ENCODE measurements at places on chromosomes 7 and 10. TPM values are rescaled to one million over a fixed set of nuclear protein-coding genes. Genes with fewer than 3 reads are reported as not detected.

GRCh38 chr7:80247144-80247543, 112.5 kb downstream of the GNAI1 start:
- DNase-seq, result no peak

DNA sequence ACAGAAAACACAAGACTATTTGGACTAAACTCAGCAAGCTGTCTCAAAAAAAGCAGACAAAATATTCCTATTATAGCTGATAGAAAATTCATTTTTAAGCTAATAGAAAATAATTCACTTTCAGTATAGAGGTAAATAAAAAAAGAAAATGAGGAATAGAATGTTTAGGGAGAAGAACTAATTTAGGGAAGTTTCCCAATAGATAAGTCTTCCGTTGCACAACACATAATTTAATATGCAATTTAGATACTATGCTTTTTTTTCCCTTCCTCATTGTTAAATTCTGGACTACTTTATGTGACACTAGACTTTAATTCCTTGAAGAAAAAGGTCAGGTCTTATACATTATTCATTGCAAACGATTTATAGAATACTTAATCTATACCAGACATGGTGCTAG, 10.3 kb downstream of the PNPLA8 start:
- no peak for DNase-seq

DNA sequence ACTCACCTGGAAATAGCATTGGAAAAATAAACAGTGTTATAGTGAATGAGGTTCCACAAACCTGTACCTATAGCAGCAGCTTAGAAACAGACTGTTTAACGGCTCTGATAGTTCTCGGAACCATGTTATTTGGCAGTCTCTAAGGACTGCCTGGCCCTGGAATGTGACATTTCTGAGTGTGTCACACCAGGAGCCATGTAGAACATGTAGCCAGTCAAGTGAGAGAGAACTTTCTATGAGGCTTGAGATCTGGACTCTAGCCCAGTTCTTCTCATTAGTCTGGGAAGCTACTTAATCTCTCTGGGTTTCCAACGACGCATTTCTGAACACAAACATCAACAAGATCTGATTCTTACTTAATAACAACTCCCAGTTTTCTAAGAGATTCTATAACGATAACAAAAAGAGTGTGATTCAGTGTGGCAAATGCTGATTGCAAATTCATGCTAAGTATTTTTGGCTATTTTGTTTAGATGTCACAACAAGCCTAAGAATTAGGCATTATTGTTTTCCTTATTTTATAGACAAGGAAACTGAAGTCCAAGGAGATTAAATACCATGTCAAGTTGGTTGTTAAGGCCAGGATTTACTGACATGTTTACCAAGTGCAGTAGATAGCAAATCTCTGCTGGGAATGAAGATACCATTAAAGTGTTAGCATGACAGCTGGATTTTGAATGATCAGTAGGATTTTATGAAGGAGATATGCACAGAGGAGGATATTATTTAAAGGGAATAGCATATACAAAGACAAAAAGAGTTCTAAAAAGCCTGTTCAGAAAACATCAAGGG, 47.2 kb downstream of the APBB1IP start:
- no peak for DNase-seq

DNA sequence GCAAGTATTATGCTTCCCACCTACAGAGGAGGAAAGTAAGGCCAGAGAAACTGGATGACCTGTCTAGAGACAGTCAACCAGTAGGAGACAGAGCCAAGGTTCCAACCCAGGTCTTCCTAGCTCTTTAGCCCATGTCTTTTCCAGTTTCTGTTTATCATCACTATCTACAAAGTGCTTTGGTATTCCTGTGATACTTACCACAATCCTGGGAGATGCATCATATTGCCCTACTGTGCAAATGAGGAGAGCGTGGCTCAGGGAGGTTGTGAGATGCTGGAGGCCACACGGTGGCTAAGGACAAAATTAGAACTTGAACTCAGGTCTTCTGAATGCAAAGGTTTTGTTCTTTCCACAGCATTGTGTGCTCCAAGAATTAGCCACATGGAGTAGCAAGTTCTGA, 11.2 kb upstream of the PLEKHA1 start:
- no peak for DNase-seq

DNA sequence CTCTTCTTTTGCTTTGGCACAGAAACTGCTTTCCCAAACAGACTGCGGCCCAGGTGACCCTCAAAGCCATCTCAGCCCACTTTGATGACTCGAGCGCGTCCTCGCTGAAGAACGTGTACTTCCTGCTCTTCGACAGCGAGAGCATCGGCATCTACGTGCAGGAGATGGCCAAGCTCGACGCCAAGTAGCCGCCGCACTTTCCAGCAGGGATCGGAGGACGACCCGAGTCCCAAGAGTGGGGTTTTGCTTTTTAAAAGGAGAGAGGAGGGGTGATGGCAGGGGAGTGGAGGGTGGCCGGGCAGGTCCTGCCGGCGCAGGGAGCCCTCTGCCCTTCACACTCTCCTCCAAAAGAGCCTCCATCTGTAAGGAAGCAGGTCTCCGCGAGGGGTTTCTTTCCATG, 21.1 kb downstream of the AIFM2 start:
- no peak for DNase-seq

DNA sequence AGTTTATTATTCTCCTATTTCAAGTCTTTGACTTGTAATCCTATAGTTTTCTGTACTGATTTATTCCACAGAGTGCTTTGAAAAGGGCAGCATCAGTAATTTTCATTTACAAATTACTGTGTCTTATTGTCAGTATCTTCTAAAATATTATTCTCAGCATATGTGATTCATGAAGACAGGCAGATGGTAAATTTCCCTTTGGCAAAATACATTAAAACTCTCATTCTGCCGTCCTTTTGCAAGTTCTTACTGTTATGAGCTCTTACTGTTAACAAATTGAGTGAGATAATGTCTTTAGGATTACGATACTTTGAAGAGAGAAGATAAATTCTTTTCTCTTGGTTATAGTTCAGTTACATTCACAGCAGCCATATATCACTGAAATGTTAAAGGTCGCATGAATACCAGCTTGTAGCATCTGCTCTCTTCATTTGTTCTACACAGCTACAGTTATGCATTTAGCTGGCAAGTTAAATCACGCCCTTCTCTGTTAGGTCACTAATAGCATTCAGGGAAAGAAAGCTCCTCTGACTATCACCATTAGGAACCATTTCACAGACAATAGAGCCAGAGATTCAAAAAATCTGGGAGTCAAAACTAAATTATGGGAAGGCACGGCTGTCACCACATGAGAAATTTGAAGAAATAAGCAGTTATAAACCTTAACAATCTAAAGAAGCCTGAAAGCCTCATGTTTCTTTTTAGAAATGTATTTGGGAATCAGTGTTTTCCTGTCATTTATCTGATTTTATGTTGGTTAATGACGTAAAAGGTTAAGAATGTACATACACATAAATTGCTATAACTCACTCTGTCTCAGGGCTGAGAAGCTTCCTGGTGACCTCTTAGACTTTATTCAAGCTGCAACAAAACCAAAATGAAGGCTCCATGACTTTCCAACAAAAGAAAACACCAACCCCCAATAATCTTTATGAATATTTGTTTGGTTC, 109.6 kb upstream of the SP4 start:
- no peak for DNase-seq

GRCh38 chr7:157951300-157952049, 614.7 kb downstream of the DNAJB6 start:
- no peak for DNase-seq

GRCh38 chr7:449324-450019, 70.2 kb downstream of the PDGFA start:
- DNase-seq, result no peak

DNA sequence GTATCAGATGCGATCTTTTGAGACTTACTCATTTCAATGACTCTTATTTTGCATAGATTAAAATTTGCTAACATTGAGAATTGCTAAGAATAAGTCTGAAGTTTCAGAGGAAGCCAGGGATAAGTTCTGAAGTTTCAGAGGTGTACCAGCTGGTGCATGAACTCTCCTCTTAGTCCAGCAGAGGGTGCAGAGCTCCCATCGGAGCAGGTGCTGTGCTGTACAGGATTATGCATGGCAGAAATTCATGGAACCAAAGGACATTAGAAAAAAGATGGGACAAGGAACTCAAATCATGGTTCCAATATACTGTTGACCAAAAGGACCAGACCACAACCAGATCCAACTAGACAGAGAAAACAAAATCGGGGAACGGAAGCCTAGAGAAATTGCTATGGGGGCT, 41.9 kb downstream of the MGAM2 start:
- peak; percentile 34 for DNase-seq

- DNase-seq, result no peak
Measured at GRCh38 chr10:77711683-77712049, 74.1 kb upstream of the KCNMA1 start.

DNA sequence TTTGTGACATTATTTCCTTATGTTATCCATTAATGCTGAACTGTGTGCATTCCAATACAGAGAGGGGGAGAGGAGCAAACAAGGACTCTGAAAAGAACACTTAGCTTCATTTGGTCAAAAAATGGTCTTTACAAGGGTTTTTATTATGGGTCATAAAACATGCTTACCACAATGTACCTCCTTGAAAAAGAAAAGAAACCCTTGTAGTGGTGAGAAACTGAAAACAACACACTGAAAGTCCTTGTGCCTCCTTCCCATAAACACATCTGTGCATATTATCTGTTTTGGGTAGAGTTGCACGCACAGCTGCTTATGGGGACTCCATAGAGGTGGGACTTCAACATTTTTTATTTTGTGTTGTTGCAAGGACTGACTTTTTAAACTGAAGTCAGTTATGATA, 98.7 kb downstream of the CDK6 start:
- no peak for DNase-seq

DNA sequence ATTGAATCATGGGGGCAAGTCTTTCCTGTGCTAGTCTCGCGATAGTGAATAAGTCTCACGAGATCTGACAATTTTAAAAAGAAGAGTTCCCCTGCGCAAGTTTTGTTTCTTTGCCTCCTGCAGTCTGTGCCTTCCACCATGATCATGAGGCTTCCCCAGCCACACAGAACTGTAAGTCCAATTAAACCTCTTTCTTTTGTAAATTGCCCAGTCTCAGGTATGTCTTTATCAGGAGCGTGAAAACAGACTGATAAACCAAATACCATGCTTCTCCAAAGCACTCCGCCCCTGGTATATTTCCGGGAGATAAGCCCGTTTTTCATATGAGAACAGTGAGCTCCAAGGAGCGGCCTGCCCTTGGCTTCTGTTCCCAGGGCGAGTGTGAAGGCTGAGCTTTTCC, 118.9 kb downstream of the EVX1 start:
- DNase-seq, result no peak

DNA sequence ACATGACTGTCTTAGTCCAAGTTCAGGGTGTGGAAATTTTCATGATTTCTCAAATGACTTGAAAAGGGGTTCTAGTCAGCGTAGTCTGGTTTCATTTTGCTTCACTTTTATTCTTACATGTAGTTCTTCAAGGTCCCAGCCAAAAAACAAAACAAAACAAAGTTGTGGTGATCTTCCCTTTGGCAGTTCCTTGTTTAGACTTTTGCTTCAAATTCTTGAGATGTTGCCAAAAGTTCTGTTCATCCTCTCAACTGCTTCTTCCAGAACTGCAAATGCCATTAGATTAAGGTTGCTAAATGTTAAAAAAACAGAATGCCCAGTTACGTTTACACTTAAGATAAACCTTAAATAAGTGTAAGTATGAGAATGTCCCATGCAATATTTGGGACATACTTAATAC, 370.8 kb upstream of the LRRTM3 start:
- DNase-seq, result no peak

DNA sequence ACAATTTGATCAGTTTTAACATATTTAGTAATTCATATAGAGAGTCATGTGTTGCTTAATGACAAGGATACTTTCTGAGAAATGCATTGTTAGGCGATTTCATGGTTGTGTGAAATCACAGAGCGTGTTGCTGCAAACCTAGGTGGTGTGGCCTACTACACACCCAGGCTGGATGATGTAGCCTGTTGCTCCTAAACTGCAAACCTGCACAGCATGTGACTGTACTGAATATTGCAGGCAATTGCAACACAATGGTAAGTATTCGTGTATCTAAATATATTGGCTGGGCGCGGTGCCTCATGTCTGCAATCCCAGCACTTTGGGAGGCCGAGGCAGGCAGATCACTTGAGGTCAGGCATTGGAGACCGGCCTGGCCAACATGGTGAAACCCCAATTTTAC, 73.7 kb upstream of the BAIAP2L1 start:
- no peak for DNase-seq

DNA sequence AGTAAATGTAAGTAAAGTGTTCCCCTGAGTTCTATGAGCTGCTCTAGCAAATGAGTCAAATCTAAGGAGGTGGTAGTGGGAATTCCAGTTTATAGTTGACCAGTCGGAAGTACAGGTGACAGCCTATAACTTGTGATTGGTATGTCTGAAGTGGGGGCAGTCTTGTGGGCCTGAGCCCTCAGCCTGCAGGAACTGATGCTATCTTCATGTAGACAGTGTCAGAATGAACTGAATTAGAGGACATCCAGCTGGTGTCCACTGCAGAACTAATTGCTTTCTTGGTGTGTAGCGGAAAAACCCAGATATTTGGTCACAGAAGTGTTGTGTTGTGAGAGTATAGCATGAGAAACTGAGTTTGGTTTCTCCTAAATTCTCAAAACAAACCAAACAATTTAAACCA, 127.9 kb upstream of the AMPH start:
- no peak for DNase-seq

DNA sequence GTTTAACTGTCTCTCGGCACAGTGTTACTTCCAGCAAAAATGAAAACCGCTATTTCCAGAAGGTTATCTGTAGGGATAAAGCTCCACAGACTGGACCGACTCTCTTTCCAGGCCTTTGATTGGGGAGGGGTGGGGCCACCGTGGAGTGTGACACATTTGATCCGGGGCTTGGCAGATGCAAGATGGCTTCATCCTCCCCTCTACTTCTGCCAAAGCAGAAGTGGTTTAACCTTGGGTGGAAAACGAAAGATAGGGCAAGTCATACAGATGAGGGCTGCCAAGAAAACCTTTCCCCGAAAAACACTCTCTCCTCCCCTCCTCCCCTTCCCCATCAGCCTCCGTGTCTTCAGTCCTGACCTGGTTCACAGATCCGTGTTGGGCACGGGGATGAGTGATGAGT, 139.7 kb upstream of the SH2B2 start:
- no peak for DNase-seq

- DNase-seq, result peak; percentile 83
Measured at GRCh38 chr10:15585303-15585715, 134.4 kb downstream of the ITGA8 start.

- no peak for DNase-seq
Measured at GRCh38 chr10:48598936-48599829, 5.7 kb downstream of the ARHGAP22 start.

GRCh38 chr10:8962249-8962648, 907.8 kb downstream of the GATA3 start:
- no peak for DNase-seq

GRCh38 chr10:60978287-60979115, 34.5 kb upstream of the RHOBTB1 start:
- DNase-seq, result no peak

- no peak for DNase-seq
Measured at GRCh38 chr7:17015598-17016031, 133.8 kb upstream of the AGR3 start.

- no peak for DNase-seq
Measured at GRCh38 chr10:31776159-31776558, 152.5 kb downstream of the ARHGAP12 start.

Gene FBH1
- 59.6 TPM for total RNA-seq

Gene GDF2
- total RNA-seq, result 0.19 TPM

Gene SPACDR
- 0.71 TPM for total RNA-seq

Gene EPC1
- 45.4 TPM for total RNA-seq

Gene SLC26A5
- not detected for total RNA-seq

Gene NEUROG3
- not detected for total RNA-seq

Gene FAM24A
- total RNA-seq, result not detected

Gene SLC13A1
- total RNA-seq, result not detected

Gene ATP6V0E2
- total RNA-seq, result 14.6 TPM

Data from neural progenitor cell (in vitro differentiated cells).